ENCODE measurements at places on chromosomes 7 and 10.

DNA sequence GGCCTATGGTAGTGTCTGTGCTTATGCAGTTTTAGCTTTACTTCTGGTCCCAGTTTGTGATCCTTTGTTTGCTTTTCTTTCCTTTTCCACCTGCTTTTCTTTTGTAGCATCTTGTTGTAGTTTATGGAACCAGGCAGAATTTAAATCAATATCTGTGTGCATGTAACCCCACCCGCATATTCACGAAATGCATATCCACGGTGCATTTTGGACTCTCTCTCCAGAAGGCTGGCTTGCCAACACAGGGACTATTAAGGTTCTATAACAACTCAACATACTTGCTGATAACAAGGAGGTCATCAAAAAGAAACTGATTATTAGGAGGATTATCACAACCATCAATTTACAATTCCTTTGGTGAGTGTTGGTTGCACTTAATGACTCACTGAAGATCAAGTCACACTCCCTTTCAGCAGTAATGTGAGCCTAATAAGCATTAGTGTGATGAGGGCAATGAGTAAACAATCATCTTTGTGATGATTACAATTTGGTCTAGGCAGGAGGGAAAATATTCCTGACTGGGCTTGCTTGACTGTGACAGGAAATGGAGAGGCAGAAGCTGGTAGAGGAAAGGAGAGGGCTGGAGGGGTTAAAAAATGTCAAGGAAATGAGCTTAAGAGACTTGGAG is 378.6 kb downstream of the REEP3 start:
- DNase-seq = no peak

- no peak for DNase-seq
Measured at GRCh38 chr10:7046615-7047014, 364.2 kb downstream of the SFMBT2 start.

GRCh38 chr10:97312897-97313296 is 6.2 kb upstream of the FRAT1 start:
- no peak for DNase-seq

GRCh38 chr10:67837541-67838314 is at the start of gene DNAJC12:
DNAJC12 (minus strand) TSS chr10:67838188; CDS start chr10:67838011, 177 bp downstream.
- no peak for DNase-seq

- no peak for DNase-seq
Measured at GRCh38 chr10:77666821-77667220, 29.2 kb upstream of the KCNMA1 start.

DNA sequence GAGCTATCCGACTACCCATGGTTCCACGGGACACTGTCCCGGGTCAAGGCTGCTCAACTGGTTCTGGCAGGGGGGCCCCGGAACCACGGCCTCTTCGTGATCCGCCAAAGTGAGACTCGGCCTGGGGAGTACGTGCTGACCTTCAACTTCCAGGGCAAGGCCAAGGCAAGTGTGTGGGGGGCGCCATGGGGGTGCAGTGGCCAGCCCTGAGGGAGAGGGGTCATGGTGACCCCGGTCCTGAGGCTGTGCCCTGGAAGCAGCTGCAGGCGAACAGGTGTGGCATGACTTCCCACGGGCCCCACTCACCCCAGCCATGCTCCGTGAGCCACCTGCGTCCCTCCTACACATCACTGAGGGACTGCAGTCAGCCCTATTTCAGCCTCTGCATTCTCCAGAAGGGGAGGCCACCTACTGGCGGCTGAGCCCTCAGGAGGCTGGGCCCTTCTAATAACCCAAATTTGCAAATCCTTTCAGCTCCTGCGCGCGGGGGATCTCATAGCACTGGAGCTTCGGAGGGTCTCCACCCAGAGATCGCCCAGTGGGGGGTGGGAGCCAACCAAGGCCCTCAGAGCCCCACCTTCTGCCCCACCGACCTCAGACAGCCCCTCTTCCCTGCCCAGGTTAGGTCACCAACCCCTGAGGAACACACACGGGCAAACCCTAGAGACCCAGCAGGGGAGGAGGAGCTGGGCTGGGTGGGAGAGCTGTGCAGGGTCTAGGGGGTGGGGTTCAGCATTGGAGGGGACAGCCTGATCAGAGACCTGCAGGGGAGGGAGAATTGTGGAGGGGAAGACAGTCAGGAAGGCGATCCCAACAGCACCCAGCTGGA is 30.8 kb downstream of the SH2B2 start:
- DNase-seq = no peak

DNA sequence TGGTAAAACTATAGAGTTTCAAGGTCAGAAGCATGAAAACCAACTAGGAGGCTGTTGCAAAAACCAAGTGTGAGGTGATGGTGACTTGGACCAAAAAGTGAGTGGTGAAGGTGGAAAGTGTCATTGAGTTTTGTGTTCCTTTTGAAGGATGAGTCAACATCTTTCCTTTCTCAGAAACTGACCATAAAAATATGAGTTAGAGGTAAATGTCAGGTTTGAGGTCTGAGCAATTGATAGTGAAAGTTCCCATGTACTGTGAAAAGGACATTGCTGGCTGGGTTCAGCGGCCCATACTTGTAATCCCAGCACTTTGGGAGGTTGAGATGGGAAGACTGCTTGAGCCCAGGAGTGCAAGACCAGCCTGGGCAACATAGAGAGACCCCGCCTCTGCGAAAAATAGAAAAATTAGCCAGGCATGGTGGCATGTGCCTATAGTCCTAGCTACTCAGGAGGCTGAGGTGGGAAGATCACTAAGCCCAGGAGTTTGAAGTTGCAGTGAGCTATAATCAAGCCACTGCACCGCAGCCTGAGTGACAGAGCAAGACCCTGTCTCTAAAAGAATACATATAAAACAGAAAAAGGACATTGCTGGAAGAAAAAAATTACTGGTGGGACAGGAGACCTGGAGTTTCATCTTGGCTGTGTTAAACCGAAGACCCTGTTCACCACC is 89.3 kb upstream of the ARID5B start:
- no peak for DNase-seq

GRCh38 chr7:21572331-21573313 is 29.8 kb downstream of the DNAH11 start:
- DNase-seq = no peak

DNA sequence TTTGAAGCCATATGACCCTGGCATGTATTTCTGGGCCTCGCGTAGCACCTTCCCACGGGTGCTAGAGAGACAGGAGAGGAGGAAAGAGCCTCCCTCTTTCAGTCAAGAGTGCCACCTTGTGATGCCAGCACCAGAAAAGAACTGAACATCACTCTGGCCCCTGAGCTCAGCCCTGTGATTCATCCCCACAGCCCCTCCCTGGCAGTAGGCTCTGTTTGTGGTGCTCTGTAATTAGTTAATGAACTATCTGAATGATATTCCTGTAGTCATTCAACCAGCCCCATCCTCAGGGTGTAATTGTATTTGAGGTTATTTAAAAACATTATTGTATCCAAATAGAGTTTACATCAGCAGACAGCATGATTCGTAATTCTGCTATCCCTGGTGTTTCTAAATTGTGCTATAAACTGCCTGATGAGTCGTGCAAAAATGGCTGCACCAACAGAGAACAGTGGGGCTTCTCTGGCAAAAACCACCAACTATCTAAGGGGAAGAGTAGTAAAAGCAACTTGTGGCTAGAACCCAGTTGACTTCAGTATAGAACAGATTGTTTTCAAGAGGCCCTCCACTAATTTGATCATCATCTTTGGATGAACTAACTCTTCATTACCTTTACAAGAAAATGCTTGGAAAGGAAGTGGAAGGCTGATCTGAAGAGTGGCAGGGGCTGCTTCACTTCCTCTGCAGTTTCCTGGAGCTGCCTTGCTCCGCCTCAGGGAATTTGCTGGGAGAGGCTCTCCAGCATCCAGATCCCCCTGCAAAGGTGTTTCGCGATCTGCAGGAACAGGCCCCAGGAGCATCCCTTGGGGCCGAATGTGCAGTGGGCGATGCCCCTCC is 23.7 kb upstream of the TIAL1 start:
- no peak for DNase-seq

DNA sequence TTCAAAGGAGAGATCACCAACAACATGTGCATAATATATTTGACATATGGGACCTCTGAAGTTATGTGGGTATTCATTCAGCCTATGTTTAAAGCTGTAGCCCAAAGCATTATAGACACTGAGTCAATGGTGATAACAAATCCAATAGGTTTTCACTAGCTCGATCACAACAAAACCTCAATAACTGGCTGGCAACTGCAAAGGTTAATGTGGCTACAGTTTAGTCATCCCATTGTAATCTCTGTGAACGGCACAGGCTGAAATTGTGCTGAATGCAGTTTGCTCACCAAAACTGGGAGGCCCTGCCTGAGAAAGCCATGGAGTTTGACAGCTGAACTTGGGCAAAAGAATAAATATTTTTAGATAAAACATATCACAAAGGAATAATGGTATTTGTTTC is 152.4 kb upstream of the ADO start:
- no peak for DNase-seq

GRCh38 chr10:116237970-116238369 is 35.0 kb downstream of the GFRA1 start:
- no peak for DNase-seq

- DNase-seq = no peak
Measured at GRCh38 chr7:30465046-30465810, 13.4 kb downstream of the NOD1 start.

- DNase-seq = no peak
Measured at GRCh38 chr10:121133901-121134300, 282.7 kb downstream of the WDR11 start.

GRCh38 chr10:61321041-61321857 is 131.9 kb downstream of the TMEM26 start:
- DNase-seq = no peak

- no peak for DNase-seq
Measured at GRCh38 chr10:18561861-18562551, 89.4 kb downstream of the NSUN6 start.

DNA sequence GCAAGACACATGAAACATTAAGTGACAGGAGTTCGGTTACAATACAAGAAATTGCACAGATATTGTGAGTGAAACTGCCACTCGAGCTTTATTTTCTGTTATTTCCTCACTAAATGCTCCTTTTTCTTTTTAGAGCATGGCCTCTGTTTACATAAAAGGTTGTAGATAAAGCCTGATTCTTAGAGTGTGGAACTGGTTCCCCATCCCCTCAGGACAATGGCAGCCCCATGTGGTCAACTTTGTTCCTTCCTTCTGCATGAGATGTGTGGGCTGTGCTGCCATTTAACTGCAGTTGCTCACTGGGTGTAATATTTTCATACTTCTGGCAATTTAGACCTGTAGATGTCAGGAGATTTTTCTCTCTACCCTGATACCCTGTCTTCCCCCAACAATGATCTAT is 70.2 kb downstream of the LRGUK start:
- no peak for DNase-seq

- DNase-seq = no peak
Measured at GRCh38 chr7:139991269-139991666, 71.5 kb downstream of the PARP12 start.

- DNase-seq = no peak
Measured at GRCh38 chr10:35585903-35586535, 19.1 kb upstream of the GJD4 start.

- no peak for DNase-seq
Measured at GRCh38 chr10:84026821-84027257, 112.5 kb upstream of the GHITM start.

DNA sequence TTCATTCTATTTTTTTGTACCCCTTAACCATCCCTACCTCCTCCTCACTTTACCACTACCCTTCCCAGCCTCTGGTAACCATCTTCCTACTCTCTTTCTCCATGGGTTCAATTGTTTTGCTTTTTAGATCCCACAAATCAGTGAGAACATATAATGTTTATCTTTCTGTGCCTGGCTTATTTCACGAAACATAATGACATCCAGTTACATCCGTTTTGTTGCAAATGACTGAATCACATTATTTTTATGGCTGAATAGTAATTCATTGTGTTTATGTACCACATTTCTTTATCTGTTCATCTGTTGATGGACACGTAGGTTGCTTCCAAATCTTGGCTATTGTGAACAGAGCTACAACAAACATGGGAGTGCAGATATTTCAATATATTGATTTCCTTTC is 24.1 kb downstream of the ATRNL1 start:
- no peak for DNase-seq

DNA sequence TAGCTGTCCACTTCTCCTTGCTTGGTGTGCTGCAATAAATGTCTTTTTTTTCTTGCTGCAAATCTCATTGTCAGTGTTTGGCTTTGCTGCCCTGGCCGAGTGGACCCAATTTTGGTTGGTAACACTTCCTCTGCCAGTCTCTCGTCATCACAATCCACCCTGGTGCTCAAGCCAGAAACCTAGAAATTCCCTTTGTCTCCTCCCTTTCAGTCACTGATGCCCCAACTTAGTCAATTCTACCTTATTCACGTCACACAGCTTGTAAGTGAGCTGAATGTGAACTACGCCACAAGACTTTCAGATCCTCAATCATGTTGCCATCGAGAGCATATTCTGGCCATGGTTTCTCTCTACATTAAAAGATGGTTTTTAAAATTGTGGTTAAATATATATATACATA is 13.0 kb upstream of the FRA10AC1 start:
- DNase-seq = no peak

- DNase-seq = no peak
Measured at GRCh38 chr10:125479059-125479458, 203.9 kb downstream of the TEX36 start.

DNA sequence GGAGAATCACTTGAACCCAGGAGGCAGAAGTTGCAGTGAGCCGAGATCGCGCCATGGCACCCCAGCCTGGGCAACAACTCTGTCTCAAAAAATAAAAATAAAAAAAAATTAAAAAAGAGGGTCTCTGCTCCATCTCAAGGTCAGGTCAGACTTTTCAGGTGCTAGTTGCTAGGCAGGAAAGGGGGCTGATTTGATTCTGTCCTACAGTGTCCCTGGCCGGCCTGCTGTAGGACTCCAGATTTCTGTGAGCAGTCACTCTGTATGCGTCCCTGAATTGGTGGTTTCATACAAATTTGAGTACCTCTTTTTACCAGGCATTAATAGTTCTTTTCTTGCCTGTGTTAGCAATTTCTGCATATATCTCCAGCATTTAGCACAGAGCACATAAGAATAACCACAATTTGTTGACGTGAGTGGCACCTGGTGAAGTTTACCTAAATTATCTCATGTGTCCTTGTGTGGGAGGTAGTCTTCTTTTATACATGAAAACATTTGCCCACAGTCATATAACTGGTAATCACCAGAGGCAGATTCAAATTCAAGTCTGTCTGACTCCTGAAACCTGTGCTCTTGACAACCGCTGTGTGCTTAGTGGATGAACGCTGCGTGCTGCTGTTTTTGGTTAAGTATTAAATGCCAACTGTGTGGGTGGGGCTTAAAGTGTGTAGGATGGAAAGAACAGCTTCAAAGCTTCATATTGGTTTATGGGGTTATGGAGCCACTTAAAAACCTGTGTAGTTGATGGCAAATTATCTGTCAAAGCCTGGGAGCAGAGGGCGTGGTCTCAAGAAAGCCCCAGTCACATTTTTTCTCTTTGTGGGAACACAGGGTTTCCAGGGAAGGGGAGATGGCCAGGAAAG is 3.2 kb upstream of the ZNF775 start:
- DNase-seq = no peak

DNA sequence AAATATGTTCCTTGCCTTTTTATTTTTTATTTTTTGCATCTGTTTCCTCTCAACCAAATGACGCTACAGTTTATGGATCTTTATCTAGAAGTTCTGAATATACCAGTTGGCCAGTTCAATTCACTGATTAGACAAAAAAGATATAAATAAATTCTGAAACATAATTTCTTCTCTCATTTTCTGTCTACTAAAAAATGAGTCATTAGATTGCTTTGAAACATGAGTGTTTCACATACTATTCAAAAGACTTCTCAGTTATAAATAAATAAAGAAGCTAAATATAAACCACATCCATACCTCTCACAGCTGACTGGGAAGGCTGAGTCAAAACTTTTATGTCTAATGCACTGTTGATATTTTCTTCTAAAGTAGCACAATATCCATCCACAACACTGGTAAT is 97.6 kb upstream of the GPR22 start:
- DNase-seq = no peak

GRCh38 chr7:7765422-7765821 is 47.0 kb upstream of the RPA3 start:
- no peak for DNase-seq

Data from effector CD4-positive, alpha-beta T cell (primary cell).